Natural killer cell treated with Interleukin-12 subunit alpha and Interleukin-12 subunit beta and Interleukin-15 and Interleukin-18, amount 100 ng/mL, for 72 hours (primary cell): ENCODE measurements at places on chromosomes 2 and 18. TPM values are rescaled to one million over a fixed set of nuclear protein-coding genes. Genes with fewer than 3 reads are reported as not detected.

KCNF1 gene
- not detected for total RNA-seq

DNA sequence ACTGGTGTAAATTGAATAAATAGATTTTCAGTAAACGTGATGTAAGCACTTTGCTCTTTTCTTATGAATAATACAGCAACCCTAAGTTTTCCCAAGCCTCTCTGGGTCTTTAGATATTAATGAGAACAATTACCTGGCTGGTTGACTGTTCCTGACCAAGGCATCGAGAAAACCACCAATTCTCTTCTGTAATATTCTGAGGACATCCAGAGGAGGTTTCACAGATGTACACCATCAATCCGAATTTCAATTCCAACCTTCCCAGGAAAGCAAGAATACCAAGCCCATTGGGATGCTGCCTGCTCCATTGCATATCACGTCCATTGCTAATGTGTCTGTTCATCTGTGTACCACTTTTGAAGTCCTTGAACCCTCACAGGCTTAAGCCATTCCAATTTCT is 571.8 kb downstream of the NUP35 start:
- DNase-seq, result no peak

DNA sequence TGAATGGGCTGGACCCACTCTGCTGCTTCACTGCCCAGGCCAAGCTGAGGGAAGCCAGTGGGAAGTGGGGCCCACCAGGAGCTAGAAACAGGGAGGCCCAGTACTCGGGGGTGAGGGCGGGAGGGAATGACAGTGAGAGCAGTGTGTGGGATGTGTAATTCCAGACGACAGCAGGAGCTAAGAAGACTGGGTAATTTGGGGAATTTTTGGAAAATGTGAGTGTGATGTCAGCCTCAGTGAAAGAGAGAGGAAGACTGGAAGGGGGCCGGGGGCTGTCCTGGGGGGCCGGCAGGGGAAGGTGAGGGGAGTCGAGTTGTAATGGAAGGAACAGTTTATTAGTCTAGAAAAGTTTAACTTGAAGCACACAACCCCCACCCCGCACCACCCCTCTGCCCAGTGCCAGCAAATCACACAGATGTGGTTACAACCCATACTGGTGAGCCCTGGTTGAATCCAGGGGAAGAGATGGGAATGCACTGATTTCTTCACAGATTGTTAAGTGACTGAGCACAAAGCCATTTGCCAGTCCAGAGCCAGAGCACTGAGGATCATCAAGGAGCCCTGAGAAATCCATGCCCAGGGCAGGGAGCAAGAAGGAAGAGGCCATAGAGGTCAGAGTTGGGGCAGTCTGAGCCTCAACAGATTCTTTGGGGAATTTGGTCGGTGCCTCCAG is 76.7 kb upstream of the PKDCC start:
- DNase-seq, result no peak

DNA sequence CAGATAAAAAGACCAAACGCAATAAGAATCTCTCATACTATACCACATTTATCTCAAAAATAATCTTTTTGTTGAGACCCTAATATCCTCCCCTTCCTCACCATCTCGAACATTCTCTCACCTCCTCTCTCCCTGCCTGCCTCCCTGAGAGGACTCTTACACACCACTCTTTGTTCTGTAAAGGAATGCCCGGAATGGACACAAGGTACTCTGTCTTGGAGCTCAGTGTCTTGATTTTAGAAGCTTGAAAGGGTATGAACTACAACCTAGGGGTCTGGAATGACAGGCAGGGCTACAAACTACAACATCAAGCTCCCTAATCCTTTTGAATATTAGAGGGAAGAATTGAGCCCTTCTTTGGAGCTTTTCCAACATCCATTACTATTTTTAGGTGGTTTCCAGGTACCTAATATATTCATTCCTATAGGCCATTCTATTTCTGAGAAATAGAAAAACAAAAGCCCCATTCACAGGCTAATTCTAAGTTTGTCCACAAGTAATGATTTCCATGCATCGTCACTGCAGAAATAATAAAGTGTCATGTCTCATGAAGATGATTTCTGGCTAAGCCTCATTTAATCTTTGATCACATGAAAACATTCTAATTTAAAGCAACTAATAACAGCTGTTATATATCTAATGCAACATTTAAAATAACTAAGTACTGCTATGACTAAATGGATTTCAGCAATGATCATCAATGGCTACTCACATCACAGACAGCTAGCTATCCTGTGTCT is 60.6 kb downstream of the LRP2 start:
- no peak for DNase-seq

GRCh38 chr2:207840101-207840500 is 70.4 kb upstream of the FZD5 start:
- DNase-seq, result no peak

DNA sequence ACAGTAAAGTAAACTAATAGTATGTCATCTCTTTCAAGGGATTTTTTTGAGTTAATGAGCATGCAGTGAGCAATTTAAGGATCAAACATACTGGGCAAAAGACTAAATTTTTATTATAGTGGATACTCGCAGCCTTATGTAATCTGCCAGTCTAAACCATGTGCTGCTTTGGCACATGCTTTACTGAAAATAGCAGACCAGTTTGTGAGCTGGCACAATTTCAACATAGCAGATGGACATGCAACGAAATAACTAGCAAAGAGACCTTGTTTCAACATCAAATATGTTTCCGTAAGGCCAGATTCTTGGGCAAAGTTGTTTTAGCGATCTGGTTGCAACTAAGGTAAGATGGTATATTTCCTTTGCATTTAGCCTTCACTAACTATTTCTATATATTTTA is 807.3 kb downstream of the NR4A2 start:
- DNase-seq, result no peak
